ENCODE measurements at places on chromosomes 16 and 17.

- no peak for DNase-seq
Observed at GRCh38 chr16:26019381-26020242, 327.9 kb downstream of the HS3ST4 start.

DNA sequence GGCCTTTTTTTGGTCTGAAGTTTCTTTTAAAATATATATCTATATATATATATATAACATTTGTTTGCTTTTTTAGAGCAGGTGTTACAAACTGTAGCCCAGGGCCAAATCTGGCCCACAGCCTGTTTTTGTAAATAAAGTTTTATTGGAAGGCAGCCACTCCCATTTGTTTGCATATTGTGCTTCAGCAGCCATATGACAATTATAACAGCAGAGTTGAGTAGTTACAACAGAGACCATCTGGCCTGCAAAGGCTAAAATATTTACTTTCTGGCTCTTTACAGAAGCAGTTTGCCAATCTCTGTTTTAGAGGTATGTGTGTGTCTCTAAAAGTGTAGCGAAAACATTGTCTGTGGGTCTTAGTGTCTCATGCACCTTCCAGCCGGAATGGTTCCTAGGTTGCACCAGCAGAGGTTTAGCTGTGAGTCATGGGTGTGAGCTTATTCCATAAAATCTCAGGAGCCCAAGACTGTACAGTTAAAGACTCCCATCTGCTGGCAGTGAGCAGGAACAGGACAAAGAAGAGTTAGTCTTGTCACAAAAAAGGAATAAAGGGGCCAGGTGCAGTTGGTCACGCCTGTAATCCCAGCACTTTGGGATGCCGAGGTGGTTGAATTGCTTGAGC is 23.8 kb downstream of the LCMT1 start:
- DNase-seq: no peak

DNA sequence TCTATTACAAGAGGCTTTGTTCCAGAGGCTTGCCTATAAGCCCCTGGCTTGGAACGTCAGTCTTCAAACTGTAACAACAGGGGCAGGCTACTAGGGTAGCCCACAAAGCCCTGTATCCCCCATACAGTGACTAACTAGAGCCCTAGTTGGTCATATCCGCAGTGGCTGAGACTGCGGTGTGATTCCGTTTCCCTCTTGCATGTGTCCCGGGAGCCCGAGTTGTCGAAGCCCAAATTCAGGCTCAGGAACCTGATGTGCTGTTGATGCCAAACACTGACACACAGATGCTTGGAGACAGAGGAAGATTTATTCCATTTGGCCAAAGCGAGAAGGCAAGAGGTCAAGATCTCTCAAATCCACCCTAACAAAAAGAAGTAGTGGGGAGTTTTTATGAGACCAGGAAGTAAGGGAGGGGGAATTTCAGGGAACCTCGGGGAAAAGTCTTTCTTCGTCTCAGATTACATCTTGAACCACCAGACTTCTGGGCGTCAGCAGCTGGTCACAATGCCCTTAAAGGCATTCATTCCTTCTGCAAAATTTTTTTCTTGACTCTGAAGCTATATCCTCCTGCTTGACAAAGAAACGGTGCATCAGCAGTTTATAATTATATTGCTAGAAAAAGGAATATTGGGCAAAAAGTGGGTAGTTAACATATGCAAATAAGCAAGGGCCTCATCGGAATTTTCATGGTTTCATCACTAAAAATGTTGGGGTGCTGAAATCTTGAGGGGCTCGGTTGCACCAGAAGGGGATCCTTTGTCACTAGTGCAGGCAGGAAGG is 879 bp downstream of the SLFN5 start:
- DNase-seq: peak; percentile 57

DNA sequence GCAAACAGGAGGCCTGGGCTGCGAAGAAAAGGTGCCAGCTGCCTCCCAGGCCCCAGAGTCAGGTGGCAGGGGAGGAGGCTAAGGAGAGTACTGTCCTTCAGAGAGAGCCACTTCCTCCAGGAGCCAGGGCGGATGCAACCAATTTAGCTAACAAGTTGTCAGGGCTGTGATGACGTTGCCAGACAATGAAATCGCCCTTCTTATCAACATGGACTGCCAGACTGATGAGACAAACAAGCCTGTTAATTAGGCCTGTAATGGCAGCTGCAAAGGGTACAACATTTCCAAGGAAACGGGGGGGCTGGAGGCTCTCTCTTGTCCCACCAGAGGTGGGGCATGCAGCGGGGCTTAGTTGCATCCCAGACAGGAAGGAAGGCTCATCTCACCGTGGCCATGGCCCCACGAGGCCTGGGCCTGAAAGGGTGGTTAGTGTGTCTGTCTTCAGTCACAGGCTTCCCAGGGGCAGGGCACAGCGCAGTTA is 111.8 kb downstream of the SDK2 start:
- DNase-seq: no peak

GRCh38 chr17:67478401-67479041 is 101.4 kb downstream of the PITPNC1 start:
- no peak for DNase-seq

GRCh38 chr16:68162413-68162812 is 73.5 kb downstream of the ESRP2 start:
- DNase-seq: no peak

- DNase-seq: no peak
Observed at GRCh38 chr16:85624646-85625045, 11.5 kb downstream of the GSE1 start.

- DNase-seq: no peak
Observed at GRCh38 chr17:80737106-80738019, 192.7 kb downstream of the RPTOR start.

DNA sequence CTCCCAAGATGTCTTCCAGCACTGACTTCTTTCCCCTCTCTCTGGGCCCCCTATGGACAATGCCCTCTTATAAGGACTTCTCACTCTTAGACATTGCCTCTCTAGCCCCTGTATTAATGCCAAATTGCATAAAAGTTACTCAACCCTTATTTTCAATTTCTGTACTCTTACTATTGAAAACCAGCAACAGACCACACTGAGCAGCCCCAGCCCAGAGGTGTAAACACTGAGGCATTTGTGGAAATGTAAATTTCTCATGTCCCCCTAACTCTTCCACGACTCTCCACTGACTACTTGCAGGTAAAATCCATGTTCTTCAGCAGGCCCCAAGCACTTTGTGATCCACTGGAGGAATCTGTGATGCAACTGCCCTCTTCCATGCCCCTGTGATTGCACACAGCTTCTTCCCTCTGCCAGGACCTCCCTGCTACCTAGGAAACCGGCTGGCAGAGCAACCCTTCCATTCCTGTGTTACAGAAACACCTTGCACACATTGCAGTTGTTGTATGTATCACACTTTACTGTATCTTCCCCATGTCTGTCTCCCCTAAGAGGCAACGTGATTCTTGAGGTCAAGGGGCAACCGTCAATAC is 4.4 kb downstream of the N4BP1 start:
- no peak for DNase-seq

DNA sequence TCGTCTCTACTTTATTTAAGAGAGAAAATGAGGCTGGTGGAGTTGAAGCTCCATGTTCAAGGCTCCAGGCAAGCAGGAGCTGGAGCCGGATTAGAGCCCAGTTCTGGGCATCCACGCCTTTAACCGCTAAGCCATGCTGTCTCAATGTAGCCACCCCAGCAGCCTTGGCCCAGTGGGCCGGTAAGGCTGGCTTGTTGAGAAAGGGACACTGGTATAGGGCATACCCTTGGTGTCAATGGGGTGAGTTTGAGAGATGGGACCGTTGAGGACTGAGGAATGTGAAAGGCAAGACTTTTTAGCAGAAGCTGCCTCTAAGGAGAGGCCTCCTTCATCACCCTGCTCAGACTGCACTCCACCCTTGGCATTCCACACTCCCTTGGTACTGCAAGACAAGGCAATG is 147.4 kb downstream of the CYLD start:
- DNase-seq: no peak

- no peak for DNase-seq
Observed at GRCh38 chr17:79003661-79004411, 5.7 kb downstream of the CANT1 start.

DNA sequence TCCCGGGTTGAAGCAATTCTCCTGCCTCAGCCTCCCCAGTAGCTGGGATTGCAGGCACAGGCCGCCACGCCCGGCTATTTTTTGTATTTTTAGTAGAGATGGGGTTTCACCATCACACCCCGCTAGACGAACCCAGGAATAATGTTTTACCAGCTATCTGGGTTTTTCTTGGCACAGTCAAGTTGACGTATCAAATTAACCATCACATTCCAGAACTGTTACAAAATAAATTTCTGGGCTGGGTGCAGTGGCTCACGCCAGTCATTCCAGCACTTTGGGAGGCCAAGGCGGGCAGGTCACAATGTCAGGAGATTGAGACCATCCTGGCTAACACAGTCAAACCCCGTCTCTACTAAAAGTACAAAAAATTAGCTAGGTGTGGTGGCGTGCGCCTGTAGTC is 501.2 kb downstream of the SHISA9 start:
- no peak for DNase-seq

GRCh38 chr16:4882633-4883285 is 35.5 kb downstream of the UBN1 start:
- DNase-seq: no peak

DNA sequence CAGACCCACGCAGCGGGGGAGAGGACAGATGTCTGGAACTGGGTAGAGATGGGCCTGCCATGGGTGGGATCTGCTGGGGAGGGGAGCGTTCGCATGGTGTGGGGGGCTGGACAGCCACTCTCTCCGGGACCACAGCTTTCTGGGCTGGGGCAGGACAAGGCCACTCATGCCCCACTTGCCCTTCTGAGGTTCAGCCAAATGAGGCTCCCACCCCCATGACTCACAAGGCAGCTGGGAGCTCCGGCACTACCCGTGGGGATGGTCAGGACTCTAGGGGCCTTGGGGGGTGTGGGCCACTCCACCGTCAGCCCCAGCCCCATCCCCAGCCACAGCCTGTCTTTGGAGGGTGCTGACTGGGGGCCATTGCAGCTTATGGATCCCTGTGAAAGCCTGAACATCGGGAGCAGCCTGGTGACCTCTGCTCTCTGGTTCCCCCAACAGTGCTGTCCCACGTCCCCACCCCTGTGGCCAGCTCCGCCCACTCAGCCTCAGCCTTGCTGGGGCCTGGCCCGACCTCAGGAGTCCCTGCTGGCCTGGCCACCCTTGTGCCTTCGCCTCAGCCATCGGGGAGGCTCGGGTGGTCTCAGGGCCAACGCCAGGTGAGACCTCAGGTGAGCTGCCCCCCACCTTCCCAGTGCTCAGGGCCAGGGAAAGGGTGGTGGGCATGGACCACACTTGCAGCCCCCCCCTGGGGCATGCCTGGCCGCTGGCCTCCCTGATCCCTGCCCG is 4.7 kb upstream of the CDH15 start:
- DNase-seq: no peak

DNA sequence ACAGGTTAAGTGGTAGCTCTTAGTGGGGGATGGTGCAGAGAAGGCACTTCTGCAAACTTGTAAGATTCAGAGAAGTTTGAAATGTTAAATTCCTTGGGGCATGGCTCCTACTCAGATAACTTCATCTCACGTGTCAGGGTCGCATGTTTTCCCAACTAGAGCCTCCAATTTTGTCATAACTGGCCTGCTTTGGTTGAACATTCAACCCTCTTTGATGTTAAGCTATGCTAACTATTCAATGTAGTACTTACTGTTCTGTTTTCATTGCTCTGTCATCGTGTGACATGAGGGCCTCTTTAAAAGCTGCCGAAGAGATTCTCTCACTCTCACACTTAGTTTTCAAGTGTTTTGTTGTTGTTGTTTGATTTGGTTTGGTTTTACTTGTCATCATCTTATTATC is 280.8 kb downstream of the CDH11 start:
- DNase-seq: no peak
